ENCODE measurements at places on chromosomes 6 and 20.

GRCh38 chr6:70520575-70520974 lies 46.2 kb upstream of the SDHAF4 start:
- peak; percentile 11 for DNase-seq

- no peak for DNase-seq
Measured at GRCh38 chr6:163085861-163086623, 328.5 kb upstream of the QKI start.

GRCh38 chr20:56259948-56260347 lies 11.4 kb downstream of the MC3R start:
- DNase-seq, result no peak

- no peak for DNase-seq
Measured at GRCh38 chr20:22905658-22906057, 129.5 kb upstream of the SSTR4 start.

DNA sequence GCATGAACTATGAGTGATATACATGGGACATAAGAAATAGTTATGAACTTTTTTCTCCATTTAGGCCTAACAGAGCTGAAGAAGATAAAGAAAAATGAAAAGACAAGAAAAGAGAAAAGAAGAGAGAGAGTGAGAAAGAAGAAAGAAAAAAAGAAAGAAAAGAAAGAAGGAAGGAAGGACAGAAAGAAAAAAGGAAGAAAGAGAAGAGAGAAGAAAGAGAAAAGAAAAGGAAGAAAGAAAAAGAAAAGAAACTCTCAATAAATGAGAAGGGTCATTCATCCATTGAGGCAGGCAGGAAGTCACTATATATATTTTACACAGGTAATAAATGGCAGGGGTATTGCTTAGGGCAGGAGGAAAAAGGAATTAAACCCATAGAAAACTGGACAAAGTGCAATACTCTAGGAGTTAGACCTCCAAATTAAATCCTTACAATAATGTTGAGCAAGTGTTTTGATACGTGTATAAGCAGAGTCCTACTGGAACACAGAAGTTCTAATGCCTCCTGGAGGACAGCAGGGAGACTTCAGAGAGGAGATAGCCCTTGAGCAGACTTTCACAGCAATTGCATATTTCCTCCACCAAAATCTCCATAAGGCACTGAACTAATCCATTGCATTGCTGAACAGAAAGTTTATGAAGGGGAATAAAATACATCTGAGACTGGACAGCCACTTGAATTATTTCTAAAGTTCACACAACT lies 86.4 kb upstream of the TENT5A start:
- no peak for DNase-seq
